ENCODE measurements at places on chromosomes 4 and X. TPM values are rescaled to one million over a fixed set of nuclear protein-coding genes. Genes with fewer than 3 reads are reported as not detected.
A peak's percentile ranks its signal among the peaks of the same experiment; 100 is the strongest.

Gene CCSER1
- not detected for total RNA-seq

Gene PLA2G12A
- 38.7 TPM for total RNA-seq

Gene ADH1B
- total RNA-seq = 1.2 TPM

Gene TBC1D9
- total RNA-seq = 12.2 TPM

Gene S100G
- total RNA-seq = not detected

Gene DMRTC1
- not detected for total RNA-seq

Gene MAGEB2
- total RNA-seq = not detected

Gene ENOX2
- 8.5 TPM for total RNA-seq

Gene TMEM31
- total RNA-seq = not detected

Gene NPY5R
- not detected for total RNA-seq

Gene CENPE
- total RNA-seq = 19.8 TPM

Gene NUP62CL
- total RNA-seq = 5.5 TPM

Gene ADD1
- total RNA-seq = 122 TPM

Gene GABRQ
- not detected for total RNA-seq

Gene SLC6A14
- 43.2 TPM for total RNA-seq

Gene F8A2
- not detected for total RNA-seq

Gene CCDC110
- not detected for total RNA-seq

DNA sequence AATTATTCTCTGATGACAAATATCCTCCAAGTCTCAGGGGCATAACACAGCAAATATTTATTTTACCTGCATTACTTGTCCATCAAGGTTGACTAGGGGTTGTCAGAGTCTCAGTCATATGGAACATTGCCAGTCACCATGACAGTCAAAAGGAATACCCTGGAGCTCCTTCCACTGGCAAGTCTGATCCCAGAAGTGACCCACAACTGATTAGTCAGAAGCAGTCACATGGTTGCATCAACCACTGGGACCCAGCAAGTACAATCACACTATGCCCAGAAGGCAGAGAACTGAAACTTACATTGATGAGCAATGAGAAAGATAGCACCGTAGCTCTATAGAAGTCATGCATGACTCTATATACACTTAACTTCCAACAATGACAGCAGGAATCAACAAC lies 41.9 kb upstream of the SOD3 start:
- no peak for DNase-seq

DNA sequence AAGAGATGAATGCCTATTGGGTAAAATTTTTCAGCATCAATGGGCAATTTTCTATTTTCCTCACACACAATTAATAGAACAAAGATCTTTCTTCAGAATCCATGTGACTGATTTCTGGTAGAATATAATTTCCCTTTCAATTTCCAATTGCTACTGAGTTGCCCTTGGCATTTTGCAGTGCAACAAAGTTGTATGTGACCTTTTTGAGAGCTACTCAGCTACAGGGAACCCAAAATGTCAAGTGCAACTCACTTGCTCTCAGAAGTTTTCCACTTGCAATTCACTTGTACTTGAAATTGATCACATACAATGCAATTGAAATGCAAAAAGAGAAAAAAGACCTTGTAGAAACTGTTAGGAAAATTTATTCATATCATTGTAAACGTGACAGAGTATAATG lies 245.5 kb downstream of the BANK1 start:
- DNase-seq = no peak

DNA sequence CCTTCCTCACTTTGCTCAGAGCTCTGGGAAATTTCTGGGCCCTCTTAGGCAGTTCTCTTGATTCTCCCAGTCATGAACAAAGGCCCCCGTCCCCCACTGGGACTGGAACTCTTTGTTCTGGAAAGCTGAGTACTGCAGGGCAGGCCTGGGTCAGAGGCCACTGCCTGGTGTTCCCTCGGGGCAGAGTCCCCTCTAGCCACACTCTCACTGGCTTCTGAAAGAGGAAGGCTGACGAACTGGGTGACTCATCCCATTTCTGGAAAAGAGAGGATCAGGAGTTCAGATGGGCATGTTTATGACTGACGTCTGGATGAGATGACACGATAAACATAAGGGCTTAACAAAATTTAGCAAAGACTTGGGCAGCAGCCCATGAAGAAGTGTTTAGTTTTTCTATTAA lies 47.7 kb downstream of the DDX3X start:
- DNase-seq = peak; percentile 89

GRCh38 chr4:18645351-18645750 lies 623.8 kb upstream of the LCORL start:
- no peak for DNase-seq

DNA sequence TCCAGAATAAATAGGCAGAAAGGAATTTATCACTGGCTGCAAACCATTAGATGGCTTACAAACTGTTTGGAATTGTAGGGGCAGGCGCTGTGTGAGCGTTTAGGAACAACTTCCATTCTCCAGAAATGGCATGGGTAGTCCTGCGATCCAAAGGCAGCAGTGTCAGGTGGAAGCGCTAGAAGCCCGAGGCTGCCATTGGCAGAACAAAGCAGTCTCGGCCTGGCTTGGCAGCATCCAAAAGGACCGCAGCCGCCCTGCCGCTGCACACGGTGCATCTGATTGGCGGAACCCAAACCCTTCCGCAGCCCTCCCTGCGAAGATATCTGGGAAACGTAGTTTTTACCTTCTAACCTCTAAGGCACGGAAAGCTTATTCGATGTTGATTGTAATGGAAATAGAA lies 23.6 kb upstream of the YTHDC1 start:
- no peak for DNase-seq

- no peak for DNase-seq
Observed at GRCh38 chrX:30153881-30154260, 61.5 kb upstream of the MAGEB2 start.

GRCh38 chrX:138847930-138848329 lies 136.4 kb upstream of the FGF13 start:
- no peak for DNase-seq

GRCh38 chr4:169791527-169792156 lies 33.9 kb upstream of the HPF1 start:
- DNase-seq = peak; percentile 54

DNA sequence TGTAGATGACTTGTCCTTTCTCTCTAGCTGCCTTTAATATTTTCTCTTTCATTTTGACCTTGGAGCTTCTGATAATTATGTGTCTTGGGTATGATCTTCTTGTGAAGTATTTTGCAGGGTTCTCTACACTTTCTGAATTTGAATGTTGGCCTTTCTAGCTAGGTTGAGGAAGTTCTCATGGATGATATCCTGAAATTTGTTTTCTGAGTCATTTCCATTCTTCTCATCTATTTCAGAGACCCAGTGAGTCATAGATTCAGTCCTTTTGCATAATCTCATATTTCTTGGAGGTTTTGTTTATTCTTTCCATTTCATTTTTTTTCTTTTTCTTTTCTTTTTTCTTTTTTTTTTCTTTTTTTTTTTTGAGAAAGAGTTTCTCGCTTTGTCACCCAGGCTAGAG lies 585.7 kb upstream of the PABPC4L start:
- DNase-seq = no peak

GRCh38 chr4:25505637-25505991 lies 128.6 kb downstream of the ANAPC4 start:
- DNase-seq = no peak

GRCh38 chrX:154712781-154713740 lies 37.8 kb downstream of the GAB3 start:
- DNase-seq = no peak

DNA sequence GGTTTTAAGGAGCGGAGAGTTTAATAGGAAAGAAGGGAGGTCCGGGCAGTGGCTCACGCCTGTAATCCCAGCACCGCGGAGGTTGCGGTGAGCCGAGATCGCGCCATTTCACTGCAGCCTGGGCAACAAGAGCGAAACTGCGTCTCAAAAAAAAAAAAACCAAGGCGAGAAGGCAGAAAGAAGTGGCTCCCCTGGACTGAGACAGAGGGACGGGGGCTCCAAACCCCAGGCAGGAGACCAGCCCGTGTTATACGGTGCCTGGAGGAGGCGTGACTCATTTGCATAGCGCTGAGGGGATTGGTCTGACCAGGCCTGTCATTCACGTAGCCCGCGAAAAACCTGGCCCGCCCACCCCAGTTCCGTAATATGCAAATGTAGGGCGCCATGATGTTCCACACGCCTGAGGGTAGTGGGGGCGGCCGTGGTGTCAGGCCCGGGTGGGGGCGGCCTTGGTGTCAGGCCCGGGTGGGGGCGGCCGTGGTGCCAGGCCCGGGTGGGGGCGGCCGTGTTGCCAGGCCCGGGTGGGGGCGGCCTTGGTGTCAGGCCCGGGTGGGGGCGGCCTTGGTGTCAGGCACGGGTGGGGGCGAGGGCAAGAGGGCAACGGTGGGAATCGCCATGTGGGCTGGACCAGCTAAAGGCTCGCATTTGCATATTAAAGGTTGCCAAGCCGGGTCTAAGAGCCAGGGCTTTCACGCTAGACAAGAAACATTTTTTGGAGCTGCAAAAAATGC lies 2.1 kb downstream of the PLCXD1 start:
- DNase-seq = no peak

GRCh38 chrX:66015152-66015831 lies 24.6 kb downstream of the VSIG4 start:
- DNase-seq = no peak

- no peak for DNase-seq
Observed at GRCh38 chrX:119760026-119760877, 1.9 kb downstream of the SOWAHD start.

GRCh38 chrX:19855700-19856381 lies 31.6 kb downstream of the SH3KBP1 start:
- DNase-seq = no peak

DNA sequence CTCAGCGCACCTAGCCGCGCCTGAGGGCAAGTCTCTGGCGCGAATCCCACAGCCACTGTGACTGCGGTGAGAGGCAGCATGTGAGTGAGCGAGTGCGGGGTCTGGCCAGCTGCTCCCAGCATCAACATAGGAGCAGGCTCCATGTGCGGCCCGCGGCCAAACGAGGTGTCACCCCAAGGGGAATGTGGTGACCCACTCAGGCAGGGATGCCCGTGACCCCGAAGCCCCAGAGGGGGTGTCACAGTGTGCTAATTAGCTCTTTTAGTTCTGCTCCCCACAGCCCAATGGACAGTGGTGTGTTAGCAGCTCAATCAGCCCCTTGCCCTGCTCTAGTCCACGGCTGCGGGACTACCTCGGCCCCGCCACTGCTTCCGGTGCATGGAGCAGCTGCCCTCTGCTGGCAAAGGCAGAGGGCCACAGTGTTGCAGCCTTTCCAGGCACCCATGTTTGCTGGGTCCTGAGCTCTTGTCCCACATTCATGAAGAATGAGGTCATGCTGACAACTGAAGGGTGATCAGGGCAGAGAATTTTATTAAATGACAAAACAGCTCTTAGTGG lies 61.4 kb downstream of the AGA start:
- peak; percentile 64 for DNase-seq

DNA sequence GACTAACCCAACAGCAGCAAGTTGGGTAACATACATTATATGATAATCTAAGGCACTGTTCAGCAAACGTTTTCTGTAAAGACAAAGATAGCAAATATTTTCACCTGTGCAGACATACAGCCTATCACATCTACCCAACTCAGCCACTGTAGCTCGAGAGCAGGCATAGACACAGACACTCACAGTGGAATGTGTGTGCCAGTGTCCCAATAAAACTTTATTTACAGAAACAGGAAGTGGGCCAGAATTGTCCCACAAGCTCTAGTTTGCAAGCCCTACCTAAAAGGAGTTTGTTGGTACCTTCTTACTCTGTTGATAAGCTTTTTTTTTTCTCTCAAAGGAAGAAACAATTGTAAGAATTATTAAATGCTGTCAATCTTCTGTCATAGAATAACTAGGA lies 11.9 kb upstream of the FAM9A start:
- DNase-seq = no peak

- peak; percentile 2 for DNase-seq
Observed at GRCh38 chr4:37068580-37068979, 176.0 kb upstream of the NWD2 start.

GRCh38 chr4:4490041-4490440 lies 51.8 kb downstream of the STX18 start:
- DNase-seq = no peak

- DNase-seq = no peak
Observed at GRCh38 chr4:185480016-185480732, 8.6 kb upstream of the CCDC110 start.

DNA sequence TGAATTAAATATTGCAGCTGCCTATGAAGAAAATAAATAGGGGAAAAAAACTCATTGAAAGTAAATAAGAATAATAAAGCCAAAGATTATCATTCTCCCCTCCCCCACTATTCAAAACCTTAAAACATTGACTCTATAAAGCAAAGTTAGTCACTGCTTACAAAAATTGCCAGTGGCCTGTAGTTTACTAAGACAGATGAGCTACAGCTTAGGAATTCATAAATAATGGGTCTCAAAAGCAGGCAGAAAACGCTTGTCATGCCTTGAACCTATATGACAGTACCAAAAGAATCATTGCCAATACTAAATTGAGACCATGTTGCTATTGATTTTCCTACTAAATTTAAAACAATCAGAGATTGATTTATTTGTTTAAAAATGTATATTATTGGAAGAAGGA lies 78.9 kb downstream of the SLC10A7 start:
- DNase-seq = no peak

- DNase-seq = peak; percentile 5
Observed at GRCh38 chr4:119659576-119659975, 31.0 kb upstream of the PDE5A start.

- DNase-seq = no peak
Observed at GRCh38 chrX:37383313-37383712, 34.1 kb downstream of the PRRG1 start.

- DNase-seq = no peak
Observed at GRCh38 chr4:15427161-15427560, 672 bp upstream of the C1QTNF7 start.

- DNase-seq = no peak
Observed at GRCh38 chr4:71266090-71266794, 72.6 kb upstream of the SLC4A4 start.

DNA sequence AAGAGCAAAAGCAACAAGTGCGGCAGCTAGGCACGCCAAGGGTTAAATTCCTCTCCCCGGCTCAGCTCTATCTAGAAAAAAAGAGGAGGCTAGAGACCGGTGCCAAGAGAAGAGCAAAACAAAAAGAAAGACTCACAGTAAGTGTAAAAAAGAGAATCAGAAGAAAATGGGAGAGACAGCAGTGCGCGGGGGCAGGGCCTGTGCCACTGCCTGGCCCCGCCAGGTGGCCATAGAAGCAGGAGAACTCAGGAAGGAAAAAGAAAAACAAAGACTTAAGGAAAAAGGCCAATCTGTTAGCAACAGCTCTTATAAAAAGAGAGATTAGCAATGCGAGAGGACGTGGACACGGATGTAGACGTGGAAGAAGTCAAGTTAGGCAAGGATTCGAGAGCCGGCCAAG lies 3.2 kb downstream of the ACOX3 start:
- DNase-seq = no peak

- DNase-seq = no peak
Observed at GRCh38 chr4:52751487-52751911, 274 bp upstream of the ERVMER34-1 start.

- no peak for DNase-seq
Observed at GRCh38 chr4:143617994-143618679, 82.3 kb downstream of the FREM3 start.

Data from HepG2 (cell line).